ENCODE measurements at places on chromosomes 3 and 15.

GRCh38 chr15:60964527-60964926 lies 264.6 kb downstream of the RORA start:
- DNase-seq: no peak

DNA sequence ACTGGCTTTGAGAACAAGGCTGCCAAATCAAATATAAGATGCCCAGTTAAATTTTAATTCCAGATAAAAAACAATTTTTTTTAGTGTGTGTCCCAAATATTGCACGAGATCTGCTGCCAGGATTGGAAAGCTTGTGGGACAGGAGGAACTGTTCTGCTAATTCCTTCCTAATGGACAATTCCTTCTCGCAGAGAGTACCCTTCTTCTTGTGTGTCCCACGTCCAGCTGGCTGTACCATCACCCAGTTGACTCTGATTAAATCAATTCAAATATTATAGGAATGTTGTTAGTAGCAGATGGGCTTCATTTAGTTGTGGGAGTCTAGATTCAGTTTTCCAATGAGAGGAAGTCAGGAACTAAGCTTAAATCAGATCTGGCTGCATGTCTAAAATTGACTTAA lies 347.9 kb upstream of the ATP10A start:
- no peak for DNase-seq

GRCh38 chr3:131077904-131078303 lies 51.2 kb downstream of the NEK11 start:
- no peak for DNase-seq

- no peak for DNase-seq
These were observed 140.4 kb upstream of the ABI3BP start for GRCh38 chr3:101133652-101134051.

- no peak for DNase-seq
These were observed 220.0 kb downstream of the ZMAT3 start for GRCh38 chr3:178851564-178851963.

DNA sequence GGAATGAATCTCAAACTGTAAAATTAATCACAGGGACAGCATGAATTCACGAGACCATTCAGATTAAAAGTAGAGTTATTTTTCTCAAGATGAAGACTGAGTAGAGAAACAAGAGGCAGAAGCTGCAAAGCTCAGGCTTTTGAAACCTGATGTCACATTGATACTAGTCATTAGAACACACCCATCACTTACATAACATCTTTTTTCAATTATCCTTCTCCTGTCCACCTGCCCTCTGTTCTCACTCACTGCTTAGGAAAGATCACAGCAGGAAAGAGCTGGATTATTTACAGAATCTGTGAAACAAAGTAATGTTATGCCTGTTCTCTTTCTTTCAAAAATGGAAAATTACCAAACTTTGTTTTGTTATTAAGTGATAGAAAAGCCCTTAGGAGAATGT lies 72.0 kb upstream of the CDAN1 start:
- no peak for DNase-seq

DNA sequence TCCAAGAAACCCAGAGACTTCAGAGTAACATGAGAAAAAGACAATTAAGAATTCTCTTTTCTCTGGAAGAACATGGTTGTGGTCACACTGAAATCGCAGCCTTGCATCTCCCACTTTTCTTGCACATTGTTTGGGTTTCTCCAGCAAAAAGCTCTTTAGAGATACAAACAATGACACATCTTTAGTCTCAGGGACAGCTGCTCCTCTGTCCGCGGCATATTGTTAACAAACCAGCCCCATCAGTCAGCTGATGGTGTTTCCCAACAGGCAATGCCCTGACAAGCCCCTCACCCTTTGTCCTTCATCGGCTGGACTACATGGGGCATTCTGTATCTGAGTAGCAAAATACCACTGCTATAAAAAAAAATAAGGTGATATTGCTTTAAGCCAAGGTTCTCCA lies 53.4 kb downstream of the UMPS start:
- DNase-seq: no peak

DNA sequence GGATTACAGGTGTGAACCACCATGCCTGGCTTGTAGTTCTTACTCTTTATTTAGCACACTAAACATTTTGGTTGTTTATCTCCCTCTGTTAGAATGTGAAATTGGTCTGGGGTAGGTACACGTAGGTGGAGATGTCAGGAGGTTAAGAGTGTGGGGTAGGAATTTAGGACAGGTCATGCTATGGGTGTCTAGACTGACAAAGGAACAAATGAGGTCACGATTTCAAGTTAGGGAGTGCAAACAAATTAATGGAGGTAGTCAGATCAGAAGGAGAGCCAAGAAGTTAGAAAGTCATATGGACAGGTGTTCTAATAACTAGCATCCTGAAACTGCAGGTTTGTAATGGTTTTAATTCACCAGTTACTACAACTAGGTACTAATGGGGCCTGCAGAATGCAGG lies 19.8 kb downstream of the CDV3 start:
- DNase-seq: no peak

DNA sequence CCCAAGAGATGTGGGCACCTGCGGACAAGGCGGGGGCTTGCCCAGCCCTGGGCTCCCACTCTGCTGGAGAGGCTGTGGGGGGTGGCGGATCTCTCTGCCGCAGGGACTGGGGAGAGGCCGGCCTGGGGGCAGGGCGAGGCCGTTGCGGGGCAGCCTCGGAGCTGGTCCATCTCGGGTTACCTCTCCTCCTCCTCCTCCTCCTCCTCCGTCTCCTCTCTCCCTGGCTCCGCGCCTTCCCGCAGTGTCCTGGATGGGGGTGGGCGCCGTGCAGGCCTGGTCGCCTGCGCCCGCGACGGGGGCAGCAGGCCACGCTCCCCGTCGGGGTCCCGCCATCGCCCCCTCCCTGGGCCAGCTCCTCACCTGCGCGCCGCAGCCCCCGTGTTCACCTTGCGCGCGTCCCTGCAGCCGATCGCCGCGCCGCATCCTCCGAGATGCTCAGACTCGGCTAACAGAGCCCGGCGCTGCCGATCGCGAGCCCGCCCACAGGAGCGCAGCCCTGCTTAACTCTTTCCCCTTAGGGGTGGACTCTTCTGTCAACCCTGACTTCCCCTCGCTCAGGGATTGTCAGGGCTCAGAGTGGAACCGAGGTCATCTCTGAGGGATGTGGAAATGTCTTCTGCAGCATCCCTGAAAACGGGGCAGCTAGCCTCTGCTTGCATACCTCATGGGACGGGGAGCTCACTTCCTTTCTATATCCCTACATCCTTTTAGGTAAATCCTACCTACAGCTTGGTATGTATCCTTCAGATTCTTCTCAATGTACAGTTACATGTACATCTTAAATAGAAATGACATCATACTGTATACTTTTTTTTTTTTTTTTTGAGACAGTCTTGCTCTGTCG lies at the start of gene PRRT3:
TSS of gene PRRT3 (minus strand) at position 447 of the 844 bp plus-strand sequence. CDS start 2,293 bp downstream, outside the sequence.
- peak; percentile 46 for DNase-seq

GRCh38 chr3:108124337-108125152 lies 33.7 kb upstream of the CD47 start:
- peak; percentile 84 for DNase-seq

GRCh38 chr15:33448151-33448550 lies 137.4 kb downstream of the RYR3 start:
- no peak for DNase-seq

DNA sequence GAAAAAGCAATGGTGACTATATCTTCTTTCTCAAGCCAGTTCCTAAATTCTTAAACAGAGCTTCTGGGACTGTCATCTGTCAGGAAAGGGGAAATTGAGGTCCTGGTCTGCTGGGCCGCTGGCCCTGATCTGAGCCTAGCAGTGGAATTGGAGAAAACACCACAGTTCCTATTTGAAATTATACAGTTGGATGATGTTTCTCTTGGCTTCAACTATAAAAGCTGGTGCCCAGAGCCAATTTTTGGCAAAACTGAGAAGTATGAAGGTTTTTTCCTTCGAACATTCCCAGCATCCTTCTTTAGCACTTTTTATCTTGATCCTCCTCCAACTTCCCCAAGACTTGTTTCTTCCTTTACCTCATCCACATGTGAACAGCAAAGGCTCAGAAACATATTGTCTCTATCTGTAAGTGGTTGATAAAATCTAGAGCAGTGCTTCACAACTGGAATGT lies 83.9 kb downstream of the CD47 start:
- DNase-seq: no peak

Data from CD4-positive, alpha-beta T cell treated with Interleukin-15 for 4 hours (primary cell).